ENCODE measurements at places on chromosomes 13 and 19.

DNA sequence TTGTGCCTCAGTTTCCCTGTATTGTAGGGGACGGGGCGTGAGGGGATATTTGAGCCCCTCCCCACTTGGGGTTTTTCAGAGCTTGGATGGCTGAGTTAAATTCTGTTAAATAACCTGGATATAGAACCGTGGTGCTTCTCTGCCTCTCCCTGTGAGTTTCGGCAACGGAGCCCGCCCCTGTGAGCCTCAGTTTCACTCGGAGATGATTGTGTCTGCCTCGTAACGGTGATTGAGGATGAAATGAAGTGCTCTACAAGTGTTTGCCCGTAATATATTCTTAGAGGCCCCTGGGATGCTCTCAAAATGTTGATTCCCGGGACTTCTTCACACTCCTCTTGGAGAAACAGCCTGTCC lies 509 bp downstream of the KXD1 start:
- no peak for DNase-seq

GRCh38 chr19:33997690-33998089 lies 174.6 kb upstream of the LSM14A start:
- no peak for DNase-seq

- no peak for DNase-seq
Observed at GRCh38 chr13:111864566-111864965, 202.4 kb upstream of the SOX1 start.

GRCh38 chr19:5893907-5894703 lies 9.5 kb downstream of the NDUFA11 start:
- DNase-seq, result no peak

DNA sequence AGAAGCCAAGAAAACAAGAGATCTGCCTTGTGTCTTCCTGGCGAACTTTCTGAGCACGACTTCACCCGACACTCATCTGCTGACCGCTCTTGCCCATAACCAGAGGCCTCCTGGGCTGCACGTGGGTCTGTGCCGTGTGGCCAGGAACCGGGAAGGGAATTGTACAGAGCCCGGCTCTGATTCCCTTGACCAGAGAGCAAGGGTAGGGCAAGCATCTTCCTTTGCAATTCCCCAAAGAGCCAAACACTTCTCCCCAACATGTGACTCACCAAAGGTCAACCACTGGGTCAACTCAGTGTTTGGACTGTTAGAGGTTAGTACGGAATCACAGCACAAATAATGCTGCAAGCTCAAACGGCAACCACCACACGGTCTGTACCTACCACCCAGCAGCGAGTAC lies 48.9 kb downstream of the KLF2 start:
- no peak for DNase-seq

GRCh38 chr13:51639171-51639570 lies 54.9 kb downstream of the WDFY2 start:
- DNase-seq, result no peak

DNA sequence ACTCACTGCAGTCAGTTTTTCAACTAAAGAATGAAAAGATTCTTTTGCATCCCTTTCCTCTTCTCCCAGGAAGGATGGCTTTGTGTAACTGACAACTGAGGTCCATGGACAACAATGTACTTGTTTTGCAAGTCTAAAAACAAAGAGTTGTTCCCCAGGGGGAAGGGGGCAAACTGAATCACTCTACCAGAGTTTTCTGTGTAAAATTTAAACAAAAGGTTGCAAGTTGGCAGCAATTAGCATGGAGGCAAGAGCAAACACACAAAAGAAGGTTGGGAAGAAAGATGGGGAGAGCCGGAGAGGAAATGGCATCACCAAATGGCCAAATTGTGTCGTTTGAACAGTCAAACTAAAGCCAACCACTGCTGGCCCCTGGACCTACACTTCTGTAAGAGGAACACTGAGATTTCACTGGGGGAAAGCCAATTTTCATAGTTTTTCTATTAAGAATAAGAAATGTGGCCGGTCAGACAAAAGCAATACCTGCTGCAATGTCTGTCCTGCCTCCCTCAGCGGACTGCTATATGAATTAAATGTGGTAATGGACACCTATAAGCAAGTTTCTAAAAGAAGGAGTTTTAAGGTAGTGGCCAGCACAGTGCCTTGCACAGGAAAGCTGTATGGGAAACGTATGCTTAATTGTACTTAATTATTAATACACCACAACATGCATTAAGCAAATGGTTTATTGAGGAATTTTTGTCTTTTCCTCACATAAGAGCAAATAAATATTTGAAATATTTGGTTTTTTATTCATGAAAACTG lies 16.1 kb upstream of the SACS start:
- no peak for DNase-seq

- DNase-seq, result no peak
Observed at GRCh38 chr19:18173054-18173571, 500 bp upstream of the IFI30 start.

DNA sequence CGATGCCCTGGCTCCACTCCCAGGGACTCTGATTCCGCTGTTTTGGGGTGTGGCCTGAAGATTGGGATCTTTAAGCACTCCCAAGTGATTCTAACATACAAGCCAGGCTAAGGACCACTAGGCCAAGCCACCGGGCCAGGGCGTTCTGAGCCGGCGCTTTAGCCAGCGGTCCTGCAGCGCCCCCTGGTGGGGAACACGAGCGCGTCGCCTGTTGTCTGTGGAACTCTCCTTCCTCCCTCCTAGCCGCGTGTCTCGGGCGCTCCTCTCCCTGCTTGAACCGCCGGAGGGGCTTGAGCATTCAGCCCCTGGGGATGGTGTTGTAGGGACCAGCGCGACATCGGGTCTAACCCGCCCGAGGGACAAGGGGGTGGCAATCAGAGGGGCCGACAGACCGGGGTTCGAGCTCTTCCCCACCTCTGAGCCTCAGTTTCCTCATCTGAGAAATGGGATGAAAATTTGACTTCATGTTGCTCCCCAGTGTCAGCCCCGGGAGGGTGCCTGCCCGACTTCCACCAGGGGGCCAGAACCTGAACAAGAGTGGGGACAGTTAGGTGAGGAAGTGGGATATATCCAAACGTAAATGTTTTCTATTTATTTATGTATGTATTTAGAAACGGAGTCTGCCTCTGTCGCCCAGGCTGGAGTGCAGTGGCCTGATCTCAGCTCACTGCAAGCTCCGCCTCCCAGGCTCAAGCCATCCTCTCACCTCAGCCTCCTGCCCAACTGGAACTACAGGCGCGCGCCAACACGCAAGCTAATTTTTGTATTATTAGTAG lies 18.0 kb upstream of the PNMA8B start:
- peak; percentile 31 for DNase-seq

DNA sequence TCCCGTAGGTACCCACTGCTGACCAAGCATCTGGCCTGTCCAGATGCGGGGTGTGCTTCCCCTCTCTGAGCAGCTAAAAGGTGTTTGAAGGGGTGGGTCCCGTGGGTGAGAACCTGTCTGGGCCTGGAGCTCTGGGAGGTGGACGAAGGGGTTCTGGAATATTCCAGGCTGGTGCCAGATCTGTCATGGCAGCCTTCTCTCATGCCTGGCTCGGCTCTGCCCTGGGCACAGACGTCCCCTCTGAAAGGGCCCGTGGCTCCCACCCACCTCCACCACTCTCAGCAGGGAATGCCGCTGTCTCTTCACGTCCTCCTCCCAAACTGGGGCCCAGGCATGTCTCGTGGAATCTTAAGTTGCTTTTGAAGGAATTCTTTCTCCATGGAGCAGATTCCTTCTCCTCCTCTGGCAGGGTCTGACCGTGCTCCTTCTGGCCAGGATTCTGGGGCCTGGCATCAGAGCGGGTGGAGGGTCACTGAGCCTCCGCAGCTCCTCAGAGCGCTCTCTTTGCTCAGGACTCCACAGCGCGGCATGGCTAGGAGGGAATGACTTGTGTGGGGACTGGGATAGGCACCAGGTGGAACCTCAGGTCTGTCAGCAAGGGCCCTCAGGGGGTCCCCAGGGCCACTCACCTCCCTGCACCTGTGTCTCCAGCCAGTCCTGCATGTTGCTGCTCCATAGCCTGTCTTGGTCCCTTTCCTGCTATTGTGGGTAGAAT lies 5.9 kb upstream of the MCF2L start:
- DNase-seq, result no peak

DNA sequence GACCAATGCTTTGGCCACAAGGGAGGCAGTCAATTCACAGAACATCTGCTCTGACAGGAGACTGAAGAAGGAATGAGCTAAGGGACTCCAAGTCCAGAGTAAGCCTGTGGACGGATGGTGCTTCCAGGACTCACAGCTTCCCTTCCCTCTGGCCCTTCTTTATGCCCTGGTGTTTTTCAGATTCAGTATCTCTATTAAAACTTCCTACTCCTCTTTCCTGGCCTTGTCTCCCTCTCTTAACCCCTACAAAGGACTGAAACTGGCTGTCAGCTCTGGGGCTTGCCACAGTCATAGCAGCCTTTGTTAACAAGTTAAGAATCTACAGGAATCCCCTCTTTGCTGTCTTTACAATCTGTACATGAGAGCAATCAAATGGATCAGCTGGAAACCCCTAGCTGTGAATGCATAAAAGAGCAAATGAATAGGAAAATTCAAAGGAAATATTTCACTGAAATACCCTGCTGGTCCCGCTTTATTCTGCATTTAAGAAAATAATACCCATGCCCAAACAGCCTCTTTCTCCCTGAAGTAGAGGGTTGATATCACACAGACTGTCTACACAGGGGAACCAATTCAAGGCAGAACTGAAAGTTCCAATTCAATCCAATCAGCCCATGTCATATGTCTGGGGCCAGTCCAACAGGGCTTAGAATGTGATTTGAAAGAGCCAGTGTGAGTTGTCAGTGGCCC lies 192.3 kb downstream of the MZT1 start:
- no peak for DNase-seq

DNA sequence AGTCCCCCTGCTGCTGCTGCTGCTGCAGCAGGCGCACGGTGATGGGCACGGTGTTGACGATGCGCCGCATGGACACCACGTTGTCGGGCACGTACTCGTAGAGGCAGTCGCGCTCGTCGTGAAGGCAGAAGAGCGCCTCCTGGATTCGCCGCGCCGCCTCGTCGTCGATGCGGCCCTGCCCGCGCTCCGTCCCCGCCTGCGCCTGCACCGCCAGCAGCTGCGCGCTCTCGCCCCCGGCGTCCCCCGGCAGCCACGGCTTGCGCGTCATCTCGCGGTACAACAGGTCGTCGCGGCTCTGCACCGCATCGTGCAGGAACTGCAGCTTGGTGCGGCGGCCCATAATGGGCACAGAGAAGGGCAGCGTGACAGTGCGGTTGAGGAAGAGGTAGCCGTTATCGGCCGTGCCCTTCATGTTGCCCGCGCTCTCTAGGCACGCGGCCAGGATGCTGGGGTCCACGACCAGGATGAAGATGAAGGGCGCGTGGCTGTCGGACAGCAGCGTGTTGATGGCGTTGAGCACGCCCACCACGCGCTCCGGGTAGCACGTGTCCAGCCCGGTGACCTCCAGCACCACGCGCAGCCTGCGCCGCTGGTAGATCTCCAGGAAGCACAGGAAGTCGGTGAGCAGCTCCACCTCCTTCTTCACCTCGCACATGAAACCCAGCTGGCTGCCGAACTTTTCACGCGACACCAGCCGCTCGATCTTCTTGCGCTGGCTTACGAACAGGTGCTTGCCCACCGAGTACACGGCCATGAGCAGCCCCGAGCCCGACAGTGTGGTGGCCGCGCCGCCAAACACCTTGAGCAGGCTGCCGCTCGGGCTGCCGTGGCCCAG lies 8.1 kb downstream of the NKPD1 start:
- DNase-seq, result peak; percentile 41

GRCh38 chr19:3012621-3013262 lies 16.3 kb downstream of the TLE2 start:
- no peak for DNase-seq

DNA sequence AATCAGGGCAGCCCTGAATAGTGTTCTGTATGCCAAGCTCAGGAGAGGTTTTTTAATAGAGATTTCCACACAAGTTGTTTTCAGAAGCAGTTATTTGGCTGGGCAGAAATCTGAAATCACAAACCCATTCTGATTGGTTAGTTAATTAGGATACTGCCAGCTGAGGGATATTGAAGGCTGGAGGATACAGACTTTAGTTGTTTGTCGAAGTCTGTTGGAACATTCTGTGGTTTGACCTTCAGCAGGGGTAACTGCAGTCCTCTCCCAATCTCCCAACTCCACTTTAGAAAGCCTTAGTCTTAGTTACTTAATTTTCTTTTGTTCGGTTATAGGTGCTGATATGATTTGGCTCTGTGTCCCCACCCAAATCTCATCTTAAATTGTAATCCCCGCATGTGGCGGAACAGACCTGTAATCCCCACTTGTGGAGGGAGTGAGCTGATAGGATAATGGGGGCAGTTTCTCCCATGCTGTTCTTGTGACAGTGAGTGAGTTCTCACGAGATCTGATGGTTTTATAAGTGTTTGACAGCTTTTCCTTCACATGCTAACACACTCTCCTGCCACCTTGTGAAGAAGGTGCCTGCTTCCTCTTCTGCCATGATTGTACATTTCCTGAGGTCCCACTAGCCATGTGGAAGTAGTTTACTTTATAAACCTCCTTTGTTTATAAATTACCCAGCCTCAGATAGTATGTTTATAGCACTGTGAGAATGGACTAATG lies 169.2 kb downstream of the GPC5 start:
- no peak for DNase-seq
